Fibroblast of villous mesenchyme (primary cell): ENCODE measurements at places on chromosomes 11 and 22.

GRCh38 chr11:123235117-123235655 lies 40.1 kb upstream of the CLMP start:
- peak; percentile 48 for DNase-seq

DNA sequence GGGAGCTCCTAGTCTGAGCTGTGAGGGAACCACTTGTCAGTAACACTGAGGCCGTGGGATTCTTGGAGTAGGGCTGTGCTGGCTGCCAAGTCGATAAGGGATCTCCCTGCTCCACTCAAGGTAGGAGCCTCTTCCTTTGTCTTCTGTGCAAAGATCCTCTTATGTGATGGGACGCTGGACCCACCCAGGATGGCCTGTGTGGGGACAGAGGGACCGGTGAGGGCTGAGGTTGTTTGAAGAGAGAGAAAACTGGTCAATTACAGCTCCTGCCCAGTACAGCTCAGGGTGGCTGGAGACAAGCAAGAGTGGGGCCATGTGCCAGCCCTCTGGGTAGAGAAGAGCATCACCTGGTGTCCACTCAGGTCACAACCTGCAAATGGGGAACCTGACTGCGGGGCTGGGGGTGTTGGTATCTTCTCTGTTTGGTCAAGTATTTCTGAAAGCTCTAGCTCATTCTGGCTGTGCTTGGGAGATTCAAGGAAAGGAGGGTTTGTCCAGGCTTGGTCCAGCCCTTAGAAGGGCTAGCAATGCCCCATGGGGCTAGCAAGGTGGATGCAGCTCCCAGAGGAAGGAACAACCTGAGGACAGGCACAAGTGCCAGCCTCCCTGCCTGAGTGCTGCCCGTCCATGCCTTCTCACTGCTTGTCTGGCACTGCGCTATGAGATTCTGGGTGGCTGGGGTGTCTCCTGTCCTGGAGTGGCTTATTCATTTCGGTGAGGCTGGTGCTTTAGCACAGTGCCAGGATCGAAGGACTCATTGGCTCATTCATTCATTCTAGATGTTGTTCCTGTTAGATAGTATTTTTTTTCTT lies 27.6 kb upstream of the BAIAP2L2 start:
- no peak for DNase-seq

- no peak for DNase-seq
Measured at GRCh38 chr11:102632026-102632425, 6.9 kb upstream of the MMP20 start.

- peak; percentile 53 for DNase-seq
Measured at GRCh38 chr22:27223317-27224177, 566.2 kb downstream of the MIAT start.

DNA sequence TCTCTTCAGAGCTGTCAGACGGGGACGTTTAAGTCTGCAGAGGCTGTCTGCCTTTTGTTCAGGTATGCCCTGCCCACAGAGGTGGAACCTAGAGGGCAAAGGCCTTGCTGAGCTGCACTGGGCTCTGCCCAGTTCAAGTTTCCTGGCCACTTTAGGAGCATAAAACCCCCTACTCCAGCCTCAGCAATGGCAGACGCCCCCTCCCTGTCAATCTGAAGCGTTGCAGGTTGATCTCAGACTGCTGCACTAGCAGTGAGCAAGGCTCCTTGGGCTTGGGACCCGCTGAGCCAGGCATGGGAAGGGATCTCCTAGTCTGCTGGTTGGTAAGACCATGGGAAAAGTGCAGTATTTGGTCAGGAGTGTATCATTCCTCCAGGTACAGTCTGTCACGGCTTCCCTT lies 66.6 kb upstream of the TP53I11 start:
- DNase-seq = no peak
